ENCODE measurements at places on chromosomes 7 and 10.
A peak's percentile ranks its signal among the peaks of the same experiment; 100 is the strongest.

DNA sequence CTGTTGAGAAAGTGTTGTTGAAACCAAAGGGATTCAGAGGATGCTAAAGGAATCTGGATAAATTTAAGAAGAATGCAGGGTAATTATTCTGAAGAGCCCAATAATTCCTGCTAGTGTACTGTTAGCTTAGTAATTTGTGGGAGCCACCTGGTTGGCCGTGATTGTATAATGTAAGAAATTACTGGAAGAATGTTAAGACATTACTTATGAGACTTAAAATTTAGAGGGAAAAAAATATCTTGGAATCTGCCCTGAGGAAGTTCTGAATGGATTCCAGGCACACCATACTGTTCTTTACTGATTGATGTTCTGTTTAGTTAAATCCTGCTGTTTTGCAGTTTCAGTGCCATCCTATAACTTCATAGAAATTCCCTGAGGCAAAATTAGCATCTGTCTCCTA is 155.0 kb upstream of the RHOBTB1 start:
- DNase-seq: no peak

DNA sequence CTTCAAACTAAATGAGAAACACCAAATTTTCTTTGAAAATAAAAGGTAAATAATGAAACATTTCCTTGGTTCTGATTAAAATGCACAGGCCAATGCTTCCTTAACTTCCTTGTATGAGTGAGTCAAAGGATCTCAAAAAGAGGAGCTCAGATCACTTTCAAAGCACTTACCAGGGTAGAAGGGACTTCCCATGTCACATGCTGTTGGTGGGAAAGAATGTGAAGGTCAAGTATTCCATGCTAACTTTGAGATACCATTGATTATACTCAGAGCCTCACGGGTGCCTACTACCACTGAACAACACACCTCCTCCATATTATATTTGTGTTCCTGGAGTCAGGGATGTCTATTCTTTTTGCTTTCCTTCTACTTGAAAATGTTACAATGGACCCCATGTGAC is 233.5 kb upstream of the KIAA1217 start:
- no peak for DNase-seq

DNA sequence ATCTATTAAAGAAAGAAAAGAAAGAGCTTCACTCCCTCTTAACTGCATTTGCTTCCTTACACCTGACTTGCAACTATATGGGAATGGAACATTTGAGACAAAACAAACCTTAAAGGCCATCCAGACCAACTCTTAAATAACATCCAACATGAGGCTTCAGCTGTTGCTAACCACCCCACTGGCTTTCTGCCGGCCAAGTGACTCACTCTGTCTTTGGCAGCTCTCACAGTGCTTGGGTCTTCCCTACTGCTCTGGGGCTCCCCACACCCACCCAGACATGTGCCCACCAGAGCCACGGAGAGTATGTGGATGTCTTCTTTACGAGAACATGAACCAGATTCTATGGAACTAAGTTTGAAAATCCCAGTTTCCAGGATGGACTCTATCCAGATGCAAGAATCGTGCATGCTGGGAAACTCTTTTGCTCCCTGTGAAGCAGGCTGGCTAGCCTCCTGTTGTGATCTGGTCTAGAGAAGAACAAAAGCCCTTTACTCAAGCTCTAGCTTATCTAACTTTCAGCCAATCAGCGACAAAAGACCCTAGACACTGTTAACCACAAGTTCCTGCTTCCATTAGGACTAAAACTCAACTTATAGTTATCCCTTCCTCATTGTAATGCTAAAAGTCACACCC is 245.7 kb downstream of the TCERG1L start:
- DNase-seq: no peak

DNA sequence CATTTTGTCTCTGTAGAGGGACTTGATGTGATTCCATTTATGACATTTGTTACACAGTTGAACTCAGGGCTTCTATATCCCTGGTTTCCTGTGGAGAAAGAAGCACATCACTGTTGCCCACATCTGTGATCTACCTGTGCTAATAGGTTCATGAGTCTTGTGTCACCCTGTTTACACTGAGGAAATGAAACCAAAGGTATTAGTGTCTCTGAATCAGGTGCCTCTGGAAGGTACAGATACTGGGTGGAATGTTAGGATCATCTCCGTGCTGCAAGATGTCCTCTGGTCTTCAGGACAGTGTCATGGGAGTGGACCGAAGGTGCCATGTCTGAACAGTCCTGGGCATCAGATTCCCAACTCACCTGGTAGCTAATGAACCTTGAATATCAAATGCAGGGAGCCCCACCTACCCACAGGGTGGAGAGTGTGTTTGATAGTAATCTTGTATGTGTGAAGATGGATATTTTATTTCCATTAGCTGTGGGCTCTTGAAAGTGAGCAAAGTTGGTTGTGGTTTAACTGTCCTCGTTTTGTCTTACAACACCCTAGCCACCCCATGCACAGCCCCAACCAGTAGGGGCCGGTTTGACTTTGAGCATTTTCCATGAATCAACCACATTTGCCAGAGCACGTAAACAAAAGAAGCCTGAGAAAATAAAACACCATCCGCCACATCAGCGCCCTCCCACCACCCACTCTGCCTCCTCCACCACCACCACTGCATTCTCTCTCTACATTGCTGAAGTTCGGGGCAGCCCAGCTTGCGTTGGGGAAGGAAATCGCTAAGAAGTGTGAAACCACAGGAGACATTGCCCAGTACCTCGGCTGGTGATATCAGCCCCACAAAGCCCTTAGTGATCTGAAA is 40.7 kb downstream of the TARP start:
- peak; percentile 39 for DNase-seq

DNA sequence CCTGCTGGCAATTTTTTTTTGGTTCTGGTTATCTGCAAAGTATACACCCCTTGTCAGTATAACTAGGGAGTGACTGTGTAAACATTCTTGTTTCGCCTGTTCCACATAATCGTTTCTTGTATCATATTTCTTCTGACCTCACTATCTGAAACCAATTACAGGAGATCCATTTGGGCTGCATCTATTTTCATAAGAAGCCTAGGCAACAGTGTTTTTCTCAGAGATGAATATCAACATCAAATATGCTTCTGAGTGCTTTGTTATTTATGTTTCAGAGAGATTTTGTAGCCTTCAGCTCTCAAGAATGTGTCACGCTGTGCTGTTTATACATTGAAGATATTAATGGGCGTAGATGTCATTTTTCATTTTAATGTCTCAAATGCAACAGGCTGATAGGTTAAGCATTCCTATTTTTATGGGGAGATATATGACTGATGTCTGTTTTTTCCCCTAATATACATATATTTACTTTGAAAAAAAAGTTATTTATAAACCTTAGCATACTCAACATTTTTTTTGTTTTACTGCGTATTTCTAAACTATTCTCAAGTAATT is 115.5 kb downstream of the FOXP2 start:
- no peak for DNase-seq

GRCh38 chr7:1601956-1602355 is 32.1 kb upstream of the PSMG3 start:
- DNase-seq: no peak

DNA sequence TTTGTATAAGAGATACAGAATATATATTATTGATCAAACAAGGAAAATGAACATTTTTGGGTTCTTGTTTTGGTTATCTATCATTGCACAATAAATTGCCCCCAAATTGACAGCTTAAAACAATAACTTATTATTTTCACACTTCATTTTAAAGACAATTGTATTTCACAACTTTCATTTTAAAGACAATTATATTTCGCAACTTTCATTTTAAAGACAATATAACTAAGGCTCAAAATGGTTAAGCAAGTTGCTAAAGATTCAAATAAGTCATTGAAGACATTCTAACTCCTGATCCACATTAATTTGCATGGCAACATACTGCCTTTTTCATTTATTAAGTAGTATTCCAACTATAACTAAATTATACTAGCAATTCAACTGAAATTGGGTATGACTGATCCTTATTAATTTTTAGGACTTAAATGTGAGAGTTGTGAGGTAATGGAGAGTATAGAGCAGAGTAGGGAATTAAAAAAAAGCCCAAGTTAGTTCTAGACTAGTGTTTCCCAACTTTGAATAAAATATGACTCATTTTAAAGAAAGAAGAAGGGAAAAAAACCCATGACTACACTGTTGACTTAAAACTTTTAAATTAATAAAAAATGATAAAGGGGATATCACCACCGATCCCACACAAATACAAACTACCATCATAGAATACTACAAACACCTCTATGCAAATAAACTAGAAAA is 9.9 kb upstream of the STEAP2 start:
- no peak for DNase-seq

DNA sequence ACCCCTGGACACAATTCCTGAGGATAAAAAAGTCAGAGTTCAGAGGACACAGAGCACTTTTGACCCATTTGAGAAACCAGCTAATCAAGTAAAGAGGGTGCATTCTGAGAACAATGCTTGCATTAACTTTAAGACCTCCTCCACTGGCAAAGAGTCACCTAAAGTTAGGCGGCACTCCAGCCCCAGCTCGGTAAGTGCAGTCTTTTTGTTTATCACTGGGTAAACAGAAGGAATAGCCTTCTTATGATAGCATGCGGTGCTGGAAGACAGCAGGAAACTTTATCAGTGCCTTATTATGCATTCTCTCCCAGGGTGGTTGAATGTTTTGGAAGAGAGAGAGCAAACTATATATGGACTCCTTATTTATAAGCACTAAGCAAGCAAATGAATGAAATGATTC is 130.5 kb downstream of the CDK14 start:
- no peak for DNase-seq

DNA sequence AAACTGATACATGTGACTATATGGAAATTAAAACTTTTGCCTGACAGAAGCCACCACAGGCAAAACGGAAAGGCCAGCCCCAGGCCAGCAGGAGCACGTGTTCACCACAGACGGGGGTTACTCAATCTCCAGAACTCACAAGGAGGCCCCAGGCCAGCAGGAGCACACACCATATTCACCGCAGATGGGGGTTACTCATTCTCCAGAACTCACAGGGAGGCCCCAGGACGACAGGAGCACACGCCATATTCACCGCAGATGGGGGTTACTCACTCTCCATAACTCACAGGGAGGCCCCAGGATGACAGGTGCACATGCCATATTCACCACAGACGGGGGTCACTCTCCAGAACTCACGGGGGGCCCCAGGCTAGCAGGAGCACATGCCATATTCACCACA is 61.5 kb downstream of the NKX6-2 start:
- DNase-seq: no peak

GRCh38 chr10:23192712-23193434 is 761 bp downstream of the PTF1A start:
- DNase-seq: no peak

DNA sequence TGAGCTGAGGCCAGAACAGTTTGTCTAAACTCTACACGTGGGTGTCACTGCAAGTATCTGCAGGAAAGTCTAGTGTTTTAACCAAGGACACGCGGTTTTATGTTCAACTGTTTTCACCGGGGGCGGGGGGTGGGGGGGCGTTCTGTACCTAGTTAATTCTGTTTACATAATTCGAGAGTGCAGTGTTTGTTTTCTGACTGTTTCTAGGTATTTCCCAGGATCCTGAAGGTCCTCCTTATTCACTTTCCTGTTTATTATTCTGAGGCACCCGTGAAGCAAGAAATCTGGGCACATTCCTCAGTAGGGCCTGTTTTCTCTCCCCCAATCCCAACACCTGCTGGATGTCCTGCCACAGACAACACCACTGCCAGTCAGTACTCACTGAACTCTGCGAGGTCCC is 7.6 kb downstream of the LOXL4 start:
- no peak for DNase-seq

- no peak for DNase-seq
Observed at GRCh38 chr7:107152011-107152410, 16.8 kb upstream of the HBP1 start.

DNA sequence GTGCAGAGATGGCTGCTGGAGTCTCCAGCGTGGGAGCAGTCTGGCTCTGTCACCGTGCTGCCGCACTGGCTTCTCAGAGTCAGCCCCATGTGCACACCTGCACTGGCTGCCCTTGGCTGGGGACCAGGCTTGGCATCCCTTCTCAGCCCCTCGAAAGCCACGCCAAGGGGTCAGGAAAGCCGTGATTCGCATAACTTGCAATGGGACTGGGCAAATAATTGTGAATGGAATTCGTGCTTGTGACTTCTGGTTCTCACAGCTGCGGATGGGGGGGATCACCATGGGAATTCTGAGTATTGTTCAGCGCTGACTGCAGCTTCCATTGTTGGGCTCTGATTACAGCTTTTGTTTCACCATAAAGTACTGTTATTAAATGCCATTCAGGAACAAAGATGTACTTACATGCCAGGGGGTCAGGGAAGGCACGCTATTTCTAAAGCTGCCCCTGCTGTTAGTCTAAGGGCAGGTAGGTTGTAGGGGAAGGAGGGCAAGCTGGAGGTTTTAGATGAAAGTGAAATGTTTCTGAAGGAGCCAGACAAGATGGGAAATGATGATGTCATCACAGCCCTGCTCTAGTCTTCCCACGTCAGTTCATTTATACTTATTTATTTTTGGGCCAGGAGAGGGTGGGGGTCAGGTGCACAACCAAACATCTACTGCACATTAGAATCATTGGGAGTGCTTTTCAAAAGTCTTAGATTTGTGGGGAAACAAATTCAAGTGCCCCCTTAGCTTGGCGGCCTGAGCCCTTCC is 5.8 kb upstream of the PLEKHA1 start:
- DNase-seq: no peak

GRCh38 chr10:71772832-71773220 is 494 bp downstream of the VSIR start:
- no peak for DNase-seq

DNA sequence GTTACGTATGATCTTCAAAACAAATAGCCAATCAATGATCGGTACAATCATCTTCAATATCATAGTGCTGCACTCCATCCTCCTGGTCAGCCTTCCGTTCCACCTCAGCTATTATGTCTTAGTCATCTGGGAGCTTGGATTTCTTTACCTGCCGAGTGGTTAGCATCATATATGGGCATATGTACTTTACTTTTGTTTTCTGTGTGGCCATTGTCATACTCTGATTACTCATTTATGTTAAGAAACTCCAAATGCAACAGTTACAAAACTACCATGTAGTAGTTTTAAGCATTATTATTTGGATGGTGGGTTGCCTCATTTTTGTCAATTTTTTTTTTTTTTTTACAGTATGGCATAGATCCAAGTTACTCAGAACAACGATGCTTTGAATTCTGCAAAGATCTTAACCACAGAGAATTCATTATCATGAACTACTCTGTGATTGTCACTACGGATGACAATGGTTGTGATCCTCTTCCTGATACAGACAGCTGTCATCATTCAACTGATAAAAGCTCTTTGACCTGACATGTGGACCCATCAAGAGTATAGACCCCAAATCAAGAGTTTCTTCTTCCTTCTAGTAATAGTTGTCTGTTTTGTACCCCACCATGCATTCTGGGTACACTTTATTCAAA is 52.1 kb upstream of the NME8 start:
- DNase-seq: no peak

DNA sequence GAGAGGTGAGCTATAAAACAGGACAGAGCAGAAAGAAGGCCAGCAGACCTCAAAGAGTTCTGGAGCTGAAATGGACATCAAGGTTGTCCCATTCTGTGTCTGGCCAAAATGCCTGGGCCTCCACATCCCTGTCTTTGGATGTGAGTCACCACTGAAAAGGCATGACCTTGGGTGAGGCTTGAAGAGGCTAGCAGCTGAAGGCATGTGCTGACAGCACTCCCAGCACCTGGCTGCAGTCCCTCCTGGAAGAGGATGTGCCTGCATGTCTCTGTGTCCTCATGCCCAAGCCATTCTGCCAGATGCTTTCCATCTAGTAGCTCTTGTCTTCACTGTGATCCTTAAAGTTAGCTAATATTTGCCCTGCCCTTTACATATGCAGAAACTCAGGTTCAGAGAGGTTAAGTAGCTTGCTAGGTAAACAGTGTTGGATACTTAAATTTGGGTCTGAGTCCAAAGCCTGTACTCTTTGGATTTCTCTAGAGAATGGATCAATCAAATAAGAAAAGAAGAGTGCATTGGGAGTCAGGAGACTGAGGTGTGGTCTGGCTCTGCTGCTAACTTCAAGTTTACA is 35.8 kb downstream of the HECW1 start:
- no peak for DNase-seq

Data from activated CD8-positive, alpha-beta memory T cell treated with anti-CD3 and anti-CD28 coated beads for 1 hour (primary cell).